Stimulated activated CD8-positive, alpha-beta memory T cell treated with anti-CD3 and anti-CD28 coated beads, Interleukin-4, amount 100 ng/mL, for 1 hour (primary cell): ENCODE measurements at places on chromosomes 3 and 15.

DNA sequence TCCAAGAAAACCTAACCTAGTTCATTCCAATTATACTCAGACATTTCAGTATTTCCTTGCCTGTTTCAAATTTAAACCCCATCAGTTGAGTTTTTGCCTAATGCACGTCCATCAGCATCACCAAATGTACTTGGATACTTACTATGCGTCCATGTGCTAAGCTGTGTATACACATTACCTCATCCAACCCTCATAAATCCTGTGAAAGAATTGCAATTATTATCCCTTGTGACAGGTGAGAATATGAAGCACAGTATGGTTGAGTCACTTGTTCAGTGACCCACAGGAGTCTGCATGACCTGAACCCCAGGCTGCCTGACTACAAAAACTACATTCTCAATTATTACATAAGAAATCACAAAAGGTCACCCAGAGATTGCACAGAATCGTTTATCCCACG is 2.5 kb downstream of the OR5K2 start:
- no peak for DNase-seq

- DNase-seq: no peak
Measured at GRCh38 chr3:29711255-29711771, 430.4 kb downstream of the RBMS3 start.

DNA sequence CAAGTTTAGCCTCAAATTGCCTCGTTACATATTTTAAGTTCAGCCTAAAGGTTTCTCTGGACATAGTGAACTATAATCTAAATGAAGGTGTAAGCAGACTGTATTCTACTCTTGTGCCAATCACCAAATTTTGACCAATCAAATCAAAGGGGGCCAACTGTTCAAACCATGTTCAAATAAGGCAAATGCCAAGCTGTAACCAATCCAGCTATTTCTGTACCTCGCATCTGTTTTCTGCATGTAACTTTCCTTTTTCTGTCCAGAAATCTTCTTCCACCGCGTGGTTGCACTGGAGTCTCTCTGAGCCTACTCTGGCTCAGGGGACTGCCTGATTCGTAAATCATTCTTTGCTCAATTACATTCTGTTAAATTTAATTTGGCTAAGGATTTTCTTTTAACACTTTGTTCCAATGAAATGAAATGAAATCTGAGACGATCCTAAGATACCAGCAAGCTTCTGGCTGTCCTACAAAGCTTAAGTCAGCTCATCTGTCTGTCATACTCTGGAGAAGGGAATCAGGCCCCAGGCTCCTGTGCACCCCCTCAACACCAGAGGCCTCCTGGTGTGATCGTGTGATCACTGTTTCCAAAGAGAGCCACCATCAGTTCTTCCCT is 53.2 kb upstream of the ZNF148 start:
- DNase-seq: no peak

DNA sequence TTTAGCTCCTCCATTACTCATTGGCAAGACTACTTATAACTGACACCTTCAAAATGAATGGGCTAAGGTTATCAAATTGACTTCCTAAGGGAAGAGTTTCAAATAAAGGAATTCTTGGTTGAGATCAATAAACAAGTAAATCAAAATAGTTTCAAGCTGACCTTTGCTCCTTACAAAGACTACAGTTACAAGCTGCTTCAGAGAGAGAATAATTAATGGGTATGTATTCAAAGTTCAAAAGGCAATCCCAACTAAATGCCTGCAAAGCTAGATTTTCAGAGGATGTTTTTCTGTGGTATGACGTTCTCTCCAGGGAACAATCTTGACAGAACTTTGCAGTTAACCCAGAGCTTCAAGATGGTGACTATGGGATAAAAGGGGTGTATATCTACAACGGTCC is 153.7 kb downstream of the SUCLG2 start:
- DNase-seq: no peak

GRCh38 chr3:151974067-151974466 is 100.6 kb downstream of the SUCNR1 start:
- no peak for DNase-seq

DNA sequence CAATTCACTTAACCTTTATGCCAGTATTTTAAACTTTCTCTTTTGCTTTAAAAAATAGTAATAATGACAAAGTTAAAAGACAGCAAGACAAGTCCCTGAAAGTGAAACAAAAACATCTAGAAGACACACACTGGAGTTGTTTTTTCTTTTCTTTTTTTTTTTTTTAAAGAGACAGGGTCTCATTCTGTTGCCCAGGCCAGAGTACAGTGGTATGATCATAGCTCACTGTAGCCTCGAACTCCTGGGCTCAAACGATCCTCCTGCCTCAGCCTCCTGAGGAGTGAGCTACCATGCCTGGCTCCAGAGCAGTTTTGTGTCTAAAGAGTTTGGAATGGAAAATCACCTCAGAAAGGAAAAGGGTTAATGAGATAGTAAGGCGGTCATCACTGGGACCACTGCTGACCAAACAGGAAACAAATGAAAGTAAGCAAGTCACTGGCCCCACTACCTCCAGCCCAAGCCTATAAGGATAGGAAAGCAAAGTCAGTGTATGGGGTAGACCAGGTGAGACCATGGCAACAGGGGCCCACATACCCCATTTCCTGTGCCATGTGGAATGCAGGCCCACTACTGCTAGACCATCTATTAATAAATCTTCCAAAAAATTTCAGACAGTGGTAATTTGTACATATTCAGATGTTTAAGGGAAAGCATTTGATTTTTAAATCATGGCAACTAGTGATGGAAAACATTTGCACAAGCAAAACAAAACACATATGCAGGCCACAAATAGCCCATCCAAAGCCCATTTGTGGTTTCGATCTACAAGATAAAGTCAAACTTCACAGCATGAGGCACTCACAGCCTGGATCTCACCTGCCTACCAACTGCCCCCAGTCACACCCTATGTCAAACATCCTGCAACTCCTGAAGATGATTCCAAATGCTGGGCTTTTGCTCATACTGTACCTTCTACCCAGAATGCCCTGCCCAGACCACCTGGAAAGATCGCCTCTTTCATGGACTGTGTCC is 62.6 kb downstream of the OSBPL10 start:
- DNase-seq: no peak

DNA sequence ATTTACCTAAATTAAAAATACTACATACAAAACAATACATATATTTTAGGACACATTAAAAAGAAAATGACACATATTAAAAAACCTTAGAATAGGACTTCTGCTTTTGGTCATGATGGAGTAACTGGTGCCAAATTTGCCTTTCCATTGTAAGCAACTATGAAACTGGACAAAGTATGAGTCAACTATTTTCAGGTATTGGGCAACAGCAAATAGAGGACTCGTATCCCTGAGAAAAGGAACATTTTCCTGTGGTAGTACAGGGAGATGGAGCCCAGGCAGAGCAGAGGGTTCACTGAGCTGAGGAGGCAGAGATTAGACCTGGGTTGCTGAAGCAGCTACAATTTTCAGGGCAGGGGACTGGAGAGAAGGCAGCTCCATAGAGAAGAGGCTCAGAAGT is 14.7 kb downstream of the CCR1 start:
- DNase-seq: no peak

GRCh38 chr3:48208076-48208475 is 15.2 kb upstream of the CAMP start:
- DNase-seq: no peak

- no peak for DNase-seq
Measured at GRCh38 chr15:98776607-98777281, 128.4 kb downstream of the IGF1R start.
